K562 (cell line): ENCODE measurements at places on chromosomes 13 and 19.
A peak's percentile ranks its signal among the peaks of the same experiment; 100 is the strongest.

DNA sequence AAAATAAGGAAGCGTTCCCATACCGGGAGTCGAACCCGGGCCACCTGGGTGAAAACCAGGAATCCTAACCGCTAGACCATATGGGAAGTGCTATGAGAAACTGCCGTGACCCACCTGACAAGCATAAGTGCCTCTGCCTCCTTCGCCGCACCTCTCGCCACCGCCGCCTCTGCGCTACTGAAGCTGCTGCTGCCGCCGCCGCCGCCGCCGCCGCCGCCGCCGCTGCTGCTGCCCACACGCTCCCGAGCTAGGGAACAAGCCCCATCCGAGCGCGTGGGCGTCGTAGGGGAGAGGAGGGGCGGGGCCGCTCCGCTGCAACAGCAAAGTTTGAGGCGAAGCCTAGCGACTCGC lies 610 bp upstream of the WBP4 start:
- peak; percentile 64 for DNase-seq

- DNase-seq = peak; percentile 73
Observed at GRCh38 chr19:39846678-39847486, 703 bp upstream of the FBL start.

DNA sequence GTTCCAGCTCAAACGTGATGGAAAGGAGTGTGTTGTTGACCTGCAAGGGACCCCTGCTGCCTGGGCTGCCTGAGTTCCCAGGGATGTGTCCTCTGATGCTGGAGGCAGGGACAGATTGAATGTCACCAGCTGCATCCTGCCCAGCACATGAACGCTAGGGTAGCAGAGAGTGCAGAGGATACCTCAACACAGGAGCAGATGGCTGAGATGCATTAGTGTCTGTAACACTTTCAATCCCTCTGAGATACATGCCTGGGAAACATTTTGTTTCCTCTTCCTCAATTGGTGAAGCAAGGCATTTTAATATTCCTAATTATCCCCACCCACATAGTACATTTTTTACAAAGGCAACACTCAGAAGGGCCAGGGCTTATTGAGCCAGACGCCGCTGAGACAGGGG lies 106.4 kb upstream of the UBL3 start:
- no peak for DNase-seq

GRCh38 chr13:39232401-39232980 lies 194.2 kb downstream of the NHLRC3 start:
- DNase-seq = no peak

- no peak for DNase-seq
Observed at GRCh38 chr13:67071918-67072598, 158.1 kb downstream of the PCDH9 start.

DNA sequence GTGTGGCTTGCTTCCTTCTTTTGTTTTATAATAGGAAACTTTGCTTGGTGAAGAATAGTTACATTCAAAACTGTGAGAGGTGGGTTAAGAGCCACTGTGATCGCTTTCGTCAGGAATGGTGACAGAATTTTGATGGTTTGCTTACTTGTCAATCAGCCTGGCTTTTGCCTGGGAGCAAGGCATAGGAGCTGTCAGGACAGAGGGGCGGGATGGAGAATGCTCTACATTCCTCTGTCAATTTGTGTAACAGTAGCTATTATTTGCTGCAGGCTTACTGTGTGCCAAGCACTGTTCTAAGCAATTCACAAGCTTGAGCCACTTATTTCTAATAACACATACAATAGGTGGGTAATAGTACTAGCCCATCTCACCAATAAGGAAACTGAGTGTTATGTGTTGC lies 28.1 kb upstream of the TNFSF11 start:
- DNase-seq = no peak

- peak; percentile 23 for DNase-seq
Observed at GRCh38 chr19:19775891-19776205, 42.9 kb upstream of the ZNF14 start.

DNA sequence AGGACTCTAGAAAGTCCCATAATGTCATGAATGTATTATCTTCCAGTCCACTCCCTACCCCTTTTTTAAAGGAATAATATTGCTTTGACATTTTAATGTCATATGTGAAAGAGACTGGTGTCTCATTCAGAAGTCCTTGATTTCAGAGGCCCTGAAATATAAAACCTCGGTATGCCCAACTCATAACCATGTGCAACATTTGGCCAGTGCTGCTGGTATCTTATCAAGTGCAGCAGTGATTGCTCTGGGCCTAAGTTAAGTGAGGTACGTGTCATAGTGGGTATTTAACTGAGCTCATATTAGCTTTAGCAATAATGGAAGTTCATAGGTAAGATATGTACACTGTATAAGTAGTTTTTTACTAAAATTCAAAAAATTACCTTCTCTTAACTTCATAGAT lies 14.7 kb downstream of the TEX30 start:
- no peak for DNase-seq
